Kidney epithelial cell (primary cell): ENCODE measurements at places on chromosomes 1 and 21. TPM values are rescaled to one million over a fixed set of nuclear protein-coding genes. Genes with fewer than 3 reads are reported as not detected.

CBR3 gene
- total RNA-seq, result 0.21 and 0.41 TPM in 2 replicates

GRCh38 chr1:9766759-9767442, 56.9 kb downstream of the CLSTN1 start:
- peak; percentile 100 for DNase-seq

- DNase-seq, result no peak
Measured at GRCh38 chr1:240258910-240259309, 167.2 kb downstream of the FMN2 start.

DNA sequence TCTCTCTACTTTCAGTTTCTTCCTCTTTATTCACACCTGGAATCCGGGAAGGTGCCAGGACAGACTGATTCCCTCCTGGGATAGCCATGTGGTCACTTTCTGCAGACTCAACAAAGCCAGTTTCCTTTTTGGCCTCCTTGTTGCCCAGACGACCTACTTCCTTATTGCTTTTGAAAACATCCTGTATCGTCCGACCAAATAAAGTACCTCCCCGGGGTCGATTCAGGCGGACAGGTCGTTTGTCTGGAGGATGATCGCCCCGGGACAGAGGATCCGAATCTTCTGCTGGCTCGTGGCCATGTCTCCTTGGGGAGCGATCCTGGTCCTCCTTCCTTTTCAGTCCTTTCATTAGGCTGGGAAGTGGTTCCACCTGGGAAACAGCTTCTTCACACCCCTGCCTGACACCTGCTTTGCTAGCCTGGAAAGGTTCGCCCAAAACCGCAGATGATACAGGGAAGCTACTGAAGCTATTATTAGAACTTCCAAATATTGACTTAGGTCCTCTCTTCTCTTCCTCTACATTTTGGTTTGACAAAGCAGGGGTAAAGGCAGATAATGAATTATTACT, 1.2 kb downstream of the MCM3AP start:
- no peak for DNase-seq

GRCh38 chr1:157181258-157181657, 43.1 kb upstream of the ETV3 start:
- DNase-seq, result no peak

IL10RB gene
- 13.6 and 13.9 TPM in 2 replicates for total RNA-seq
